ENCODE measurements at places on chromosomes 11 and 22.

DNA sequence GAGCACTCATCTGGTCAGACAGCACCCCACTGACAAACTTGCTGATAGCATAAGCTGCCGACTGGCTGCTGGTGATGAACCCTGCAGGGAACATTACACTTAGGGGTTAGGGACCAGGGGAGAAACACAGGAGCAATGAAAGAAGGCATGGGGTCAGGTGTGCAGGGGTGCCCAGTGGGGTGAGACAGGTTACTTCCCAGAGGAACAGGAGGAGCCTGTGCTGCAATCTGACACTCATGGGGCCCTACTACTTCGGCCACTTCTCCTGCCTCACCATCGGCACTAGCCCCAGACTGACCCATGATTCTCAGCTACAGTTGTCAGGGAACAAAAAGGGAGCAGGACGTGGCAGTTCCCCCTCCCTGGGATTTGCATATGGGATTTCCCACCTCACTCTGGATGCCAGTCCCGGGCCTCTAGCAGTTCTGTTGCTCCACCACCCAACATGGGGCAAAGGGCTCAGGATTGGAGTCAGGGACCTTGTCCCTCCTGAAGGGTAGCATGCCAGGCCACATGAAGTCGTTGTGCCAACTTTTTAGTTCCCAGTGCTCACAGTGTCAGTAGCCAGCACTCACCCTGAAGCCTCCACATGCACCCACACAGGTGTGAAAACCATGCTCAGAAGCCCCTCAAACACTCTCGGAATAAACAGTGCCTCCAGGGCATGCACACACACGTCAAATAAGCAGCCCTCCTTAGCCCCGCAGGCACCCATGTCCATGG is 2.2 kb downstream of the SLC37A4 start:
- no peak for DNase-seq

DNA sequence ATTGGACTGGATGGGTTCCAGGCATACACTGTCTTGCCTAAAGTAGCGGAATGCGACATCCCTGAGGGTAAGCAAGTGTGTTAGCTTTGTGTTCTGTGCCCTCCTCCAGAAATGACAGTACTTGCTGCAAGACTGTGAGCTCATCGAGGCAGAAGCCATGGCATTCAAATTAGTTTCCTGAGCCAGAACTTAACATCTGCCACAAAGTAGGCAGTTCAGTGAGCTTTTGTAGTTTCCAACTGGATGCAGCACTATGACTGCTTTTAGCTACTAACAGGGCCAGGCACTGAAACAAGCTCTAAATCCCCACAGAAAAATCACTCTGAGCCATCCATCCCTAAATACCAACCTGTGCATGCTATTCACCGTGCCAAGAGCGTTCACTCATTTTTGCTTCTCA is 1.2 kb upstream of the FAR1 start:
- no peak for DNase-seq

DNA sequence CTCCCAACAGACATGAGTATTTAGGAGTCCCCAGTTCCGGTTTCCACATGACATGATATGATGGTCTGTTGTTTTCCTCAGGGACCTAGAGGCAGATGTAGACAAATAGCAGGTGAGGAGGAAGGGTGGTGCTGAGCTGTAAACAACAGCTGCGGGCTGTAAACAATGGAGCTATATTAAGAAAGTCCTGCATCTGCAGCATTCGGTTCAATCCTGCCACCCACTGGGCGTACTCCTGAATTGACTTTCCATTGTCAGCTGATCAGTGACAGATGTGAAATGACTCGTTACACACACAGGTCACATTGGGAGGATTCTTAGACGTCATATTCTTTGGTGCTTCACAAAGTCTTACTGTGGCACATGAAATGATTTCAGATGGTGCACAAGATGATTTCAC is 26.8 kb upstream of the RAG1 start:
- peak; percentile 37 for DNase-seq

DNA sequence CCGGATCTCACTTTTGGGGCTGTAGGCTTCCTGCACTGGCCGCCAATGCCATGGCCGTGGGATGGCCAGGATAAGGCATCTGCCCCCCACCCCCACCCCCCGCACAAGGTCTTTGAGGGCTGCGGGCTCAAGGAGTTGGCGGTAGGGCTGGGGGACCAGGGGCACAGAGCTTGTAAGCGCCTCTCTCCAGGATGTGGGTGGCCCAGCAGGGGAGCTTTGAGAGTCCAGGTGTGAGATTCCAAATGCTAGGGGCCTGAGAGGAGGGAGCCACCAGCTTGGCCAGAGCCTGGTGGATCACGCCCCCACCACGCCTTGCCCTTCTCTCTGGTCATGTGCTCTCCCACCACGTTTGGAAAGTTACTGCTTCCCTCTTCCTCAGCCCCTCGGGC is 5.0 kb downstream of the CD81 start:
- DNase-seq, result no peak

GRCh38 chr22:46866591-46866990 is 104.1 kb downstream of the TBC1D22A start:
- DNase-seq, result no peak

DNA sequence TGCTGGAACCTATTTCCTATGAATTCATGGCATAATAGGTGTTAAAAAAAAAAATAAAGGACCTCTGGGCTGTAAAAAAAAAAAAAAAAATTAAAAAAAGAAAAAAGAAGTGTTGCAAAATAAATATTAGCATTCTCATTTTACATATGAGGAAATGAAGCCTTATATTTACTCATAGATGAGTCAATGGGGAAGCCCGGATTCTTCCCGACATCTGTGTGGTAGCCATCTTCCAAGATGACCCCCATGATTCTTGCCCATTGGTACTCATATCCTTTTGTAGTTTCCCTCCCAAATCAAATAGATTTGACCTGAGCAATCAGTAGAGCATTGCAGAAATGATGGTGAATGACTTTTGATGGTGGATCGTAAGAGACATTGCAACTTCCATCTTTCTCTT is 3.0 kb upstream of the SWAP70 start:
- no peak for DNase-seq

GRCh38 chr11:44565953-44566949 is 788 bp downstream of the CD82 start:
- no peak for DNase-seq

- no peak for DNase-seq
Measured at GRCh38 chr22:37967147-37967546, 13.6 kb downstream of the POLR2F start.

- no peak for DNase-seq
Measured at GRCh38 chr11:61054513-61054912, 47.8 kb upstream of the CD5 start.

DNA sequence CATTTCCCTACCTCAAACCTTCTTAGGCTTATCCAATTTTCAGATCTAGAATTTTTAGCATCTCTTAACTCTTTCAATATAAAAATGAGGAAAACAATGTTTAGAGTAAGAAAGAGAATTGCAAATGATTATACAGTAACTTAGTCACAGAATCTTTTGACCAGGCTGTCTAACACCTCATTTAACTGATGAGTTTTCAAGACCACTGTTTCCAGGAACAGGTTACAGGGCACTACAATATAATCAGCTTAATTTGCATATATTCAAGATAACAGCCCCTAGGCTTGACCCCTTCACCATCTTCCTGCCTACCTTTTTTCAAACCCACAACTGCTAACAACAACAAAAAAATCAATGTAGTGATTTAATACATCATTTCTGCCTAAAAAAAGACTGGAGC is 12.7 kb downstream of the NUMA1 start:
- DNase-seq, result no peak

DNA sequence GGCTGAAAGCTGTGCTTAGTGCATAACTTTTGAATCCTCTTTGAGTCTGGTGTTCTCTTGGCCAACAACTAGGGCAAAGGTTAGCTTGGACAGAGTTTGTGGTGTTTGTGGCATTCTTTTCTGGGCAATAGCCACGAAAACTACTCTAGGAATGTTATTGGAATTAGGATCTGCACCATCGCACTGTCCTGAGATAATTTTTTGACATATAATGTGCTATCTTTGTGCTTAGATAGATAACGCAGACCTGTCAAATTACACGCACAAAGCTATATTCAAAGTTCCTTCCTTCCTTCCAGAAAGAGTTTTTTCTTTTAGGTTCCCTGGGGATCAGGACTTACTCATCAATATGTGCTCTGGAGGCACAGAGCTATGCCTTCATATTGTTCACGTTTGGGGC is 166.8 kb upstream of the MTMR2 start:
- DNase-seq, result no peak

- DNase-seq, result no peak
Measured at GRCh38 chr22:23388517-23388890, 191.6 kb downstream of the IGLL1 start.

DNA sequence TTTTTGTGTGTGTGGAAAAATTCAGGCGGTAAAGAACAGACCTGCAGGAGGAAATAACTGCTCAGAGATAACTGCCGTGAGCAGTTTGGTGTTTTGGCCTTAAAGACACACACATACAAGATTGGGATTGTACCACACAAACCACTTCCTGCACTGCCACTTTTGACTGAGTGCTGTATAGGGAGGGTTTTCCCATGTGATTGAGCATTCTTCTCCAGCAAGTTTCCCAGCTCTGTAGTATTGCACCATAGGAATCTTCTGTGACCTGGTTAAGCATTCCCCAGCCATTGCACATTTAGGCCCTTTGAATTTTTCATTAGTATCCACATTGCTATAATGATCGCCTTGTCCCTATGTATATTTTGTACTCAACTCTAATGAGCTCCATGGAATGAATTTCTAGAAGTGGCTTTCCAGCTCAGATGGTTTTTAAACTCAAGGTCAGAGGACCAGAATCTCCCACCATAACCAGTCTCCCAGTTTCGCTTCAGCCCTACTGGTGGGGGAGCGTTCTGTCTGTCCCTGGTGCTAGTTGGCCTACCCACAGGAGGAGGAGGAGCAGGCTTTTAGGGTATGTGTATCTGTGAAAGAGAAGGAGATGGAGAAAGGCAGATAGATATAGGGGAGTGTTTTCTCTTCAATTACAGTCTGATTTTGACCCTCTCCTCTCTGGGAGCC is 9.3 kb downstream of the CD82 start:
- no peak for DNase-seq

DNA sequence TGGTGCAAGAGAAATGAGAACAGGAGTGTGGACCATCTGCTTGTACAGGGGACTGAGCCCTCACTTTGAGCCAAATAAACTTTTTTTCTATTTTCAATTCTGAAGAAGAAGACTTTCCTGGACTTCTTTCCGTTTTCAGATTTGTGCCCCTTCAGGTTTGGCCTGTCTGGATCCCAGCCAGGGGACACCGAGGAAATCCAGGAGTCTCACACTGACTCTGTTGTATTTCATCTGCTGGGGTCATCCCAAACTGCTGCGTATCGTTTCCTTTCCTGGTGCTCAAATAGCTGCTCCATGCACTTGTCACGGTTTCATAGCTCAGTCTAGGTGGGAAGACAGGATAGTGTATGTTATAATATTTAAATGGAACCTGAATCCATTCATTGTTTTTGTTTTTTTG is 51.7 kb downstream of the GGTLC2 start:
- DNase-seq, result no peak

GRCh38 chr11:2825261-2825888 is 60.2 kb downstream of the CDKN1C start:
- DNase-seq, result no peak

DNA sequence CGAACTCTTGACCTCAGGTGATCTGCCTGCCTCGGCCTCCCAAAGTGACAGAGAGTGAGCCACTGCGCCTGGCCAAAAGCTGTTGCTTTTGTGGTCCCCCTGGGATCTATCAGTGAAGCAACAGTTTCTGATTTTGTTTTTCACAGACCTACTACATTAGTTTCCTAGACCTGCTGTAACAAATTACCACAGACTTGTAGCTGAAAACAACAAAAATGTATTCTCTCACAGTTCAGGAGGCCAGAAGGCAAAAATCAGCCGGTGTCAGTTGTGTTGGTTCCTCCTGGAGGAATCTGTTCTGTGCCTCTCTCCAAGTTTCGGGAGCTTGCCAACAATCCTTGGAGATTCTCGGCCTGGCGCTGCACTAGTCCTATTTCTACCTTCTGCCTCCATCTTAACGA is 8.5 kb upstream of the SLC35C1 start:
- no peak for DNase-seq

DNA sequence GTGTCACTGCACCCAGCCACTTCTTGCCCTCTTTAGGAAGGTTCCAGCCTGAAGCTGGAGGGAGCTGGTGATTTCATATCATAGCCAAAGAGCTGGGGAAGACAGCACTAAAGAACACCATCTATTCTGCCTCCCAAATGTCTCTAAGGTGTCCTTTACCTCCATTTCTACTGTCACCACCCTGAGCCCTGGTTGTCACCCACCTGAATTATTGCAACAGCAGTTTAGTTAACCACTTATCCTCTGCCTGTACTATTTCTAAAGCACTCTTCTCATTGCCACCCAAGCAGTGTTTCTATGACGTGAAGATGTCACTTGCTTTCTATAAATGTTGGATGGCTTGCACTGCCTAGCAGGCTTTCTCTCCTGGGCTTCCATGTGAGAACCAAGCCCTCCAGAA is 69.4 kb upstream of the EED start:
- no peak for DNase-seq

DNA sequence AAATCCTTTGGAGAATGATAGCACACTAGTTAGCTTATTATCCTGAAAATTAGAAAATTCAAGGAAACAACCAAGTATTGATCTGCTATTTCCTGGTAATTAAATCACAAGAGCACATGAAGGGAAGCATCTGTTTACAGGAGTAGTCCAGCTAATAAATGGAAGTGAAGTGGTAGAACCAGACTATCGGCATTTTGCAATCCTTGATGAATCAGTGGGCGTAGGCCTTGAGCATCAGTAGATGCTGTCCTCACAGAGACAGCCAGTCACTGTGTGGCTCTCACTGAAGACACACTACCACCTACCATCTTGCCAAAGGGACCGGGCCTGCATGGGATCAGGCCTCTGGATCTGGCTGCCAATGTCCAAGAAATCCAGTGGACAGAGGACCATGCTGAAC is 69.8 kb downstream of the FBLN1 start:
- DNase-seq, result no peak

DNA sequence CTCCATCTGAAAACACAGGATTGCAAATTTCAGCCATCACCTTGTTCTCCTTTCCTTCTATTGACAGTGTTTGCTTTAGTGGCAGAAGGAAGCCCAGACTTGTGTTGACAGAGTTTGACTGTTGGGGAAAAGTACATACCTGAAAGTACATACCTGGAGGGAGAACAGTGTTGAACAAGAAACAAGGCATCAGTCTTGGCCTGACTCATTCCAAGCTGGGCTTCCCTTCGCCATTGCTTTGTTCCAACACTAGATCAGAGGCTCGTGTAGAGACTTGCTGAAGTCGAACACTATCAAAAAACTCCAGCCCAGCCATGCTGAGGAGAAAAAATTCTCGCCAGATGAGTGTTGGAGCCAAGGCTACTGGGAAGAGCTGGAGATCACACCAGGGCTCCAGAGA is 133.4 kb downstream of the BBOX1 start:
- DNase-seq, result no peak

DNA sequence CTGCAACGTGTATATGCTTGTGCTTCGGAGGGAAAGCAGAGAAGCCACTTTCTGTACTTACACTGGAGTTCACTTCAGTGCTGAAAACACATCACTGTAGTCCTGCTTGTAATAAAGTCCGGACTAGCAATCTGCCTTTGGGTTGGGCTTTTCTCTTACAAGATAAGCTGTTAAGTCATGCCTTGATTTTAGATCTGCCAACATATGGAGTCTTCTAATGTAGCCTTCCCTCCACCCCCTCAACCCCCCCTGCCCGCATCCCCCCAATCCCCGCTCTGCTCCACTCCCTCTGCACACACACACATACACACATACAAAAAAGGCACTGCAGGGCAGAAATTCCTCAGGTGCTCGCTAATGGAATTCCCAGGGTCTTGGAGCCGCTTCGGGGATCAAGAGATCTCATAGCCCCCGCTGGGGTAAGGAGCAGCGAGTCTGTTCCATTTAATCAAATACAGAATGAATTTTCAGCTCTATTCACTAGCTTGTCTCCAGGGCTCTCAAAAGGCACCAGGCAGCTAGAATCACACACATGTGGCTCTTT is 3.4 kb downstream of the CDON start:
- DNase-seq, result no peak

GRCh38 chr11:130689222-130689908 is 226.9 kb downstream of the SNX19 start:
- DNase-seq, result no peak
